ENCODE measurements at places on chromosomes 16 and 17.

DNA sequence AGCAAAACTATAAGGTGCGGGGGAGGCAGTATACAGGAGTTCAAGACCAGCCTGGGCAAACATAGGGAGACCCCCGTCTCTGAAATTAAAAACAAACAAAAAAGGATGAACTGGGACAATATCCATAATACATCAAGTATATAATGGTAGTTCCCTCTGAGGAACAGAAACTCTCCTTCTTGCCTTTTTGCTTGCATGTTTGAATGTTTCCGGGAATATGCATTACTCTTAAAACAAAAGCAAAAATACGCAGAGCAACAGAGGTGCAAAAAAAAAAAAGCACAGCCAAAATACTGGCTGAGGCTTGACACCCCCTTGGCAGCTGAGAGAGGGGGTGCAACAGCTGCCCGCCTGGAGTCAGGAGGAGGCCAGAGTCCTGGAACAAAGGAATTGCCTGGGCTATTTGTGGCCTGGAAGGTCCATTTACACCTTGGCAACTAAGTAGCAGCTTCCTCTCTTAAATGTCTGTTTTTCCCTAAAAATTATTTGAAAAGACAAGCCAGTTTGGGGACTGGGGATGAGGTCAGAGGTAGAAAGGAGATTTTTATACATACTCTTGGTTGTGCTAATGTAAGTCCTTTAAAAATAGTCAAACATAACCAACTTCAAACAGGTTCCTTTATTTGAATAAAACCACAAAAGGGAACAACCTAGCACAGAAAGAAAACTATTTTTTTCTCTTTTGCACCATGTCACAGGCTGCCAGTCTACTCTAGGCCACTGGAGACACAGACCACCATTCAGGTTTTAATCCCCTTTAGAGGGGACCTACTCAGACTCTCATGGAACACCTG lies 19.5 kb downstream of the USP7 start:
- no peak for DNase-seq

DNA sequence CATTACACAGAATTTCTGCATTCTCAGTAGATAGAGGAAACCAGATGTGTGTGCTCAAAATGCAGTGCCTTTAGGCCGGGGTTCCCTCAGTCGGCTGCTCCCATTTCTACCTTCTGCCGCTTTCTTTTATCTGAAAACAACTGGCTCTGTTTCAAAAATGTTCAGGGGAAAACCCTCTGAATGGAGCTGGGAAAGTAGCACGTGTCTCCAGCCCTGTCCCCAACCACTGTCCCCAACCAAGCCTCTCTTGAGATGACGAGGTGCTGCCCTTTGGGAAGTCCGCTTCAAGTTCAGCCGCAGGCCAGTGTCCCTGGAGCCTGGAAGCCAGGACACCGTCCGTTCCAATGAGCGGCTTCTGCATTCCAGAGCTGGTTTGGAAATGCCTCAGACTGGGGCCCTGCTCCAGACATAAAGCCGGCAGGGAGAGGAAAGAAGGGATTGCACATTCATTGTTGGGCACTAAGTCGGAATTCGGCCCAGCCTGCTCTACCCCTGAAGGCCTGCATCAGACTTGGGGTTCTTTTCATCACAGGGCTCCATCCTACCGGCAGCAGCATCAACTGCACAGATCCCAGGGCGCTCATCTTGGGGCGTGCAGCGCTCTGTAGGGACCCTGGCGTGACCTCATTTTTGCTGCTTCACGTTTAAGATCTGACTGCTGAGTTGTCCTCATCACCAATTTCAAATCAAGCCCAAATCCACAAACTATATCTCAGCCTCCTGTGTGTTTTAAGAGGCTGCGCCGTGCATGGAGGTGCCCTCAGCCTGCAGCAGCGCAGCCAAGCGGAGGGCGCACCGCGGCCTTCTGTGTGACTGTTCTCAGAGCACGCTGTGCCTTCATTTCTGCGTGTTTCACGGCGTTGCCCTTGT lies 111.3 kb downstream of the BANP start:
- DNase-seq: no peak

- peak; percentile 38 for DNase-seq
Observed at GRCh38 chr17:2025220-2025621, at the start of gene RTN4RL1. Gene RTN4RL1, minus strand, starts transcription at chr17:2025334. Its CDS starts 469 bp downstream, at chr17:2024865.

GRCh38 chr17:45368651-45369050 lies 51.8 kb upstream of the MAP3K14 start:
- no peak for DNase-seq

GRCh38 chr17:27218719-27219488 lies 75.0 kb upstream of the WSB1 start:
- no peak for DNase-seq

DNA sequence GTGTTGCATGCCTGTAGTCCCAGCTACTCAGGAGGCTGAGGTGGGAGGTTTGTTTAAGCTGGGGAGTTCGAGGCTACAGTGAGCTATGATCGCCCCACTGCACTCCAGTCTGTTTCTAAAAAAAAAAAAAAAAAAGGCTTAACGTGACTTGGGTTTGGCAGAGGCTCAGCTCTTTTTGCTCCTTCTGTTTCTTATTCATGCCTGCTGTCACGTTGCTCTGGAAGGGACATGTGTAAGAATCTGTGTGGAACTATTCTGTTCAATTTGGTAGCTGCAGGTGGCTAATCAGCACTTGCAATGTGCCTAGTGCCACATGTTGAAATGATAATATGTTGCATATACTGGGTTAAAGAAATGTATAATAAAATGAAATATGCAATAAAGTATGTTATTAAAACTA lies 20.9 kb upstream of the SYT17 start:
- no peak for DNase-seq

GRCh38 chr17:56834380-56835263 lies 671 bp downstream of the DGKE start:
- peak; percentile 46 for DNase-seq

DNA sequence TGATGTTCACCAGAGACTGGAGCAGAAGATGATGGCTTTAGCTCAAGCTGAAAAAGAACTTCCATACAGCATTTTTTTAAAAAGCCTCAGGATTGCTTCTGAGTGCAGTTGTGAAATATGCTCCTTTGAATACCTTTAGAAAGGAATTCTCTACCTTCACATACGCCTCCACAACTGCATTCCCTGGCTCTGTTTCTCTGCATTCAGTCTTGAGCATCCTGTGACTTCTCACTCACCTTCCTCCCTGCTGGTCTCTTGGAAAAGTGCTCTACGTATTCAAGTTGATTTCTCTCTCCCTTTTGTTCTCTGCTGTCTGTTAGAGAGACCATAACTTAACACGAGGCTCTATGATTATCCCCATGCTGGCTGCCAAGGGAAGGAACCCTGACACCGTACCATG lies 34.5 kb downstream of the HS3ST2 start:
- no peak for DNase-seq

DNA sequence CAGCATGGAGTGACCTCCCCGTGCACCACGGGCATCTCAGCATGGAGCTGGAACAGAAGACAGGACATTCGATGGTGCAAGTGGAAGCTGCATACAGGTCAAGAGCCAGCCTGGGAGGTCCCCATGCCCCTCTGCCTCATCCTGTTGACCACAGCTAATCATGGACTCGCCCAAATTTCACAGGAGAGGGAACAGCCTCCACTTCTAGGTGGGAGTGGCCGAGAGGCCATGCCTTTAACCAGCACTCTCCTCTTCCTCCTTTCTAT lies 3.8 kb upstream of the SLC47A2 start:
- DNase-seq: no peak

- DNase-seq: no peak
Observed at GRCh38 chr17:80243526-80244433, 16.9 kb upstream of the RNF213 start.

GRCh38 chr16:66486199-66486772 lies 59.2 kb downstream of the BEAN1 start:
- no peak for DNase-seq

GRCh38 chr16:67000384-67001351 lies 12.3 kb downstream of the CES4A start:
- no peak for DNase-seq

GRCh38 chr17:66420961-66421371 lies 118.6 kb downstream of the PRKCA start:
- no peak for DNase-seq

GRCh38 chr17:56913353-56913866 lies 439 bp downstream of the TRIM25 start:
- DNase-seq: no peak

GRCh38 chr17:28370035-28370743 lies at the start of gene VTN:
Gene VTN, minus strand, starts transcription at chr17:28370307. Its CDS starts 104 bp downstream, at chr17:28370203.
- no peak for DNase-seq

GRCh38 chr16:29790949-29791844 lies 646 bp downstream of the KIF22 start:
- no peak for DNase-seq

DNA sequence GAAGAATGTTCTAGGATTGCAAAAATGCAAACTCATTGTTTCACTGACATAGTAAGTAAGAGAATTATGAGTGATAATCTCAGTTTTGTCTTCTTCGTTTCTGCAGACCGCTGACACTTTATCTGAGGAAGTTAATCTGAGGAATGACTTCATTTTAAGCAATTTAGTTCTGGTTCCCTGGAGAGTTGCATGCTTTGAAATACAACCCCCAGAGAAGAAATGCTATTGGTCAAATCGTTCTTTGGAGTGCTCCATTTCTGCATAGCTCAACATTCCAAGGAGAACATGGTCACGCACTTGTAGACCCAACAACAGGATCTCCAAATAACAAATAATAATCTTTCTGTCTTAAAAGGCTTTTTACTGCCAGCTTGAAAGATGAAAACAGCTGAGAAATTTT lies 427.1 kb downstream of the GRIN2A start:
- no peak for DNase-seq

GRCh38 chr17:77366558-77367245 lies 225.9 kb downstream of the SEC14L1 start:
- no peak for DNase-seq

DNA sequence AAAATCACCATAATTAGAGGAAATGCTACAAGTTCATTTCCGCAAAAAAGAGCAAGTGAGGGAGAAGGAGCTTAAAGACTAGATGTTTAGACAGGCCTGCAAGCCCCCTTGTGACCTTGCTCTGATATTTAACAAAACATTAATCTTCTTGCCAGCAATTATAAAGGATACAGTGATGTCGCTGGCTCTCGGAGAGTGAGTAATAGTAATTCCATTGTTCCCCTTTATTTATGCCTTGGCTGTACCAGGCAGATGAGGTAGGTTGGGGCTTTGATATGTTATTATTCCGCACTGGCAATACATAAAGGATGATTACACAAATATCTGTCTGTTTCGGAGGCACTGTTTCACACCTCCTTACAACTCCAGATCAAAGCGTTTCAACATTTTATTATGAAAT lies 204.8 kb upstream of the SALL1 start:
- DNase-seq: no peak

DNA sequence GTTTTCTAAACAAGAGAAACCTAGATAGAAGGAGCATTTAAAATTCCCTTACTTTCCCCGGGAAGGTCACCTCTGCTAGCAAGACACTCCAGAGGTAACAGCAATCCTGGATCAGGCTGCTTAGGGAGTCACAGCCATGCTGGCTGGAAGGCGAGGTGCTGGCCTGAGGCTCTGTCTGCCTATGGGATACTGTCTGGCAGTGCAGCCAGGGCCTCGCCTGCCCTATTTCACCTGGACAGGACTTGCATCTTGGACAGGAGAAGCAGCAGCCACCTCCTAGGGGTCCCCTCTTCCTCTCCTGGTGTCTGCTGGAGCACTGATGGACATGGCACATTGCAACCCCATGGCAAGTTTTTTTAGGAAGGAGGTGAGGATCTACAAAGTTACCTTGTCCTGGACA lies 15.1 kb downstream of the FA2H start:
- DNase-seq: no peak

DNA sequence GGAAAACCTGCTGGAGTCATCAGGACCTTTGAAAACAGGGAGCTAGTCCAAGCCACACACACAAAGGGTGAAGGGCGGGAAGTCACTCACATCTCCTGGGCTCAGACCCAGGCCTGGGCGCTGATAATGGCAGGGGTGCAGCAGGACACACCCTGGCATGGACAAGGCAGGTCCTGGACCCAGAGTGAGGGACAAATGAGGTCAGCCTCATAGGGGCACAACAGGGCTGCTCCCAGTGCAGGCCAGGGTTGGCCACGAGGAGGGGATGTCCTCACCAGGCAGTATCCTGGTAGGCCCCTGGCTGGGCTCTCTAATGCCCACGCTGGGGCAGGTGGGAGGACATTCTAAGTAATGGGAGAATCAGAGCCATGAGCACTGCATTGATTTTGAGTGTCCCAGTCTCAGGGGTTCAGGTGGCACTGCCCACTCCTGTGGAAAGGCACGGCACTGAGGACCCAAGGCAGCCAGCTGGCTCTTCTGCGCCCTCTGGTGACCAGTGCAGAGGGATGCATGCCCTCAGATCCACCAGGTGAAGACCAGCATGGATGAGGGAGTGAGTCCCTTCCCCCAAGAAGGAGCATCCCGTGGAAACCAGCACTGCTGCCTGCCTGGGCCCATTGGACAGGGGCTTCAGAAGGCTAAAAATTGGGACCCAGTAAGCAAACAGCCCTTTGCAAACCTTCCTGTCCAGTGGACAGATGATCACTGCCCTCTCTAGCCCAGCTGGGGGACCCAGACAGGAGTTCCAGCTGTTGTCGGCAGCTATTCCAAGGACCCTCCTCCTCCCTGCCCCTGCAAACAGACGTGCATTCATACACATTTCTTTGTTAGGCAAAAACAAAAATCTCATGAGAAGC lies 23.4 kb upstream of the SREBF1 start:
- peak; percentile 40 for DNase-seq

DNA sequence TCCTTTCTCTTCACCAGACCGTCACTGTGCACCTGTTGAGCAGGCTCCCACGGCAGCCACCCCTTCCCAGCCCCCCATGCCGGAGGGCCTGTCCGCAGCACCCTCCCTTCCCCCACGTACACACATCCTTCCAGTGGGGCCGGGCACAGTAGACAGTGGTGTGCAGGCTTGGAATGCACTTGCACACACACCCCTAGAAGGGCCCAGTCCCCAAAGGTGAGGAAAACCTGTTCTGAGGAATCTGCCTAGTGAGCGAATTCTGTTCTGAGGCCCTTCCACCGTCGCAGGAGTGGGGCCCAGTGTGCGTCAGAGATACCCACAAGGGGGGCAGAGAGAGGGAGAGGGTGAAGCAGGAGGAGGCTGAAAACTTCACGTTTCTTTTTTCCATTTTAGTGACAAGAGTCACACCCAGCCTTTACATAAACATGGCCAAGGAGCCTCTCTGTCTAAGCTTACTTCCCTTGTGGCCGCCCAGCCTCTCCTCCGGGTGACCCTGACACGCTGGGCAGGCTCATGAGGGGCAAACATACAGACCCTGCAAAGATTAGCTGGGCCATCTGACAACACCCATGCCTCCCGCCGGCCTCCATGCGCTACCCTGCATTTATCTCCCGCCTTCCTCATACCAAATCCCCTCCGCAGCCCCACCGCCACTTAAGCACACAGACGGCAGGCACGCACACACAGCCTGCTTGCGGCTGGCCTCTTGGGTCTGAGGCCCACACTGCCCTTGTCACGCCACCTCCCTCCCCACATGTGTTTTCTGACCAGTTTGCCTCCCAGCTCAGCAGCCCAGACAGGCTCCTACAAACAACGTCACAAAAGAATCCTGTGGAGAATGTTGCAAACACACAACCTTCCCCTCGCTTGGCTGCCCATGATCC lies 1.8 kb downstream of the ZBTB4 start:
- no peak for DNase-seq

DNA sequence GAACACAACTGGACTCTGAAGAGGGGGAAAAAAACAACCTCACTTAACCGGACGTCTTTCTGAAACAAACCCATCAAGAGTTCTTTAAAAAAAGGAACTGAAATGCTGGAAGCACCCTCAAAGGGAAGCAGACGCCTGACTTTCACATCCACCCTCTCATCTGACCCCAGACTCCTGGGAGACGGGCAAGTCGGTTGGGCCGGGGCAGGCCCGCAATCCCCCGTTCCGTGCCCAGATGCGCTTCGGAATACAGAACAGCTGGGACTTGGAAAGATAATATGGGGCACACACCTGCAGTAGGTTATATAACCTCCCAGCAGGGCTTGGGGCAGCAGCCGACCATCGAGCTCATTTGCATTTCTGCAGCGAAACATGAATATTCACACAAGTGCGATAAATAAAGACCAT lies 3.7 kb downstream of the ARHGAP27 start:
- DNase-seq: no peak

All from activated CD4-positive, CD25-positive, alpha-beta regulatory T cell treated with anti-CD3 and anti-CD28 coated beads, Interleukin-2, amount 50 U/mL, for 16 hours (primary cell).